Left ventricle myocardium superior (tissue), 1 donor: ENCODE measurements at places on chromosomes 2 and 18. TPM values are rescaled to one million over a fixed set of nuclear protein-coding genes. Genes with fewer than 3 reads are reported as not detected.
A peak's percentile ranks its signal among the peaks of the same experiment; 100 is the strongest.

Gene DHRS9
- total RNA-seq = 0.74 TPM

DNA sequence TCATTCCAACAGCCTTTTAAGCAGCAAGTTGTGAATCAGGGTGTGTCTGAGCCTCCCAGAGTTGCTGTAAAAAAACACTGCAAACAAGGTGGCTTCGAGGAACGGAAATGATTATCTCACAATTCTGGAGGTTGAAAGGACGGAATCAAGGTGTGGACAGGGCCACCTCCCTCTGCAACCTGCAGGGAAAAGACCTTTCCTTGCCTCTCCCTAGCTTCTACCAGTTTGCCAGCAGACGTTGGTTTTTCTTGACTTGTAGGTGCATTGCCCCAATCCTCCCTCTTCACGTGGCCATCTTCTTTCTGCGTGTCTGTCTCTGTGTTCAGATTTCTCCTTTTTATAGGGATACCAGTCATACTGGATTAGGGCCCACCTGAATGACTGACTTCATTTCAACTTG, 24.8 kb upstream of the TMEM131 start:
- no peak for DNase-seq

Gene TMEM200C
- 0.32 TPM for total RNA-seq

DNA sequence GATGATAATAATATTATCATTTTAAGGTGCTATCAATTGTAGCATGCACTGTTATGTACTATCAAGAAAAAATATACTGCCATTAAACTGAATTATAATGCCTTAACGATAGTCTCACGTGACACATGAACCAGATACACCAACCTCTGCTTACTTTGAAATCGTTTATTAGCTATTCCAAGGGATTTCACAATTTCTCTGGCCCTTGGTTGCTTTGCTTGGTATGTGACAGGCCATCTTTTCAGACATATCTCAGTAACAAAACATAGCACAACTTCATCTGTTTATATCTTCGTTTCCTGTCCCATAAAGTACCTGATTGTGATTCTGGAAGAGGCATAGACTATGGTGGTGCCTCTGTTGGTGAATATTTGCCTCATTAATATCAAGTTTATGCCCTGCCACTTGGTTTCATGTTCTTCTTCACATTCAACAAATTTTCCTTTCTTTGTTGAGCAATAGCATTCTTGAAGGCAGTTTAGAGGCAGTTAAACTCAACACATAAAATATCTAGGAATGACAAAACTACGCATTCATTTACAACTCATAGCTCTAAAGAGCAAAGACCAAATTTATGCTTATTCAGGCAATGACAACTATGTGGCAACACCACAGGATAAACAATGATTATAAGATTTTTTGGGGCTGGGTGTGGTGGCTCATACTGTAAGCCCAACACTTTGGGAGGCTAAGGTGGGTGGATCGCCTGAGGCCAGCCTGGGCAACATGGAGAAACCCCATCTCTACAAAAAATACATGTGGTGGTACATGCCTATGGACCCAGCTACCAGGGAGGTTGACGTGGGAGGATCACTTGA, 84.3 kb downstream of the MCFD2 start:
- no peak for DNase-seq

GRCh38 chr2:85678794-85679672, 11.0 kb upstream of the SFTPB start:
- peak; percentile 95 for DNase-seq

DNA sequence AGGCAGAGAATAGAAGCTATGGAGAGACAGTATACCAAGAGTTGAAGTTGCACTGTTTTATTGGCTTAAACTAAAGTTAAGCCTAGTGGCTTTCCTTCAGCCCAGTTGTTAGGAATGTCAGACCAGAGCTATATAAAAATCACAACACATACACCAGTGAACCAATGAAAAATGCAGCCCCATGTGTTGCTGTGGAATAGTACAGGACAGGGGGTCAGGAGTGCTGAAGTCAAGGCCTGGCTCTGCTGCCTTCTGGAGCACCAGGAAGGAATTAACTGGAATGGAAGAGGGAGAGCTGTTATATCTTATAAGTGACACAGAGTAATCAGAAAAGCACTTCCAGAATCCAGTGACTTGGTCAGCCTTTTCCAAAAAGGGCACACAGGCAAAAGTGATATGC, 58.9 kb downstream of the OSR1 start:
- DNase-seq = no peak

DNA sequence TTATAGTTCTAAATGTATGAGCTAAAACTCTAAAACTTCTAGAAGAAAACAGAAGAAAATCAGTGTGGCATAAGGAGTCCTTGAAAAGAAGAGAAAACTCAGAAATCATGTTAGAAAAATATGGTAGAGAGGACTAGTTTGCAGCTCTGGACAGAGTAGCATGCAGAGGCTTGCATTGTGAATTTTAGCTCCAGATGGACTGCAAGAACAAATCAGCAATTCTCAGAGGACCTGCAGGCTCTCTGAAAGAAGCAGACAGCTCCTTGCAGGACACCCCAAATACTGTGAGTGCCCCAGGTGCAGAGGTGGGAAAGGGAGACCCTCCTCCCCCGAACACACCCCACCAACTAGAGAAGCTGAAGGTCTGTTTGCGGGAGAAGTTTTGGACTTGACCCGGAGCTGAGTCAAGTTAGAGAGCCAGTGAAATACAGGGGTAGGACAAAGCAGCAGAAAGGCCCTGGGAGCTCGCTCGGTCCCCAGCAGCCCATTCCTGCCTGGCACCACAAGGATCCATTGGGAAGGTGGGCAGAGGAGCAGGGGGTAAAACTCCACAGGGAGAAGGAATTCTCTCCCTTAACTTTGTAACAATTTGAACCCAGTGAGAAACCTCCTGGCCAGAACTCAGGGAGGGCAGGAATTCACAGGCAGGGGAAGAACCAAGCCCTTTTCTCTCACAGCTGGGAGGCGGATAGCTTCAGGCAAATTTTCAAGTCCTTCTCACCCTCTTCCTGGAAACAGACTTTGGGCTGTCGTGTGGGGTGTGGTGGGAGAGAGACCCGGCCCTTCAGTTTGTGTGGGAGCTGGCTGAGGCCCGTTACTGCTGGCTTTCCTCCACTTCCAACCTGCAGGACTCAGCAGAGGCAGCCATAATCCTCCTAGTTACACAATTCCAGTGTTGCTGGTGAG, 216.2 kb upstream of the SLC35G4 start:
- peak; percentile 58 for DNase-seq

Gene RNU2-63P
- total RNA-seq = not detected
